ENCODE measurements at places on chromosomes 6 and 20. TPM values are rescaled to one million over a fixed set of nuclear protein-coding genes. Genes with fewer than 3 reads are reported as not detected.

DNA sequence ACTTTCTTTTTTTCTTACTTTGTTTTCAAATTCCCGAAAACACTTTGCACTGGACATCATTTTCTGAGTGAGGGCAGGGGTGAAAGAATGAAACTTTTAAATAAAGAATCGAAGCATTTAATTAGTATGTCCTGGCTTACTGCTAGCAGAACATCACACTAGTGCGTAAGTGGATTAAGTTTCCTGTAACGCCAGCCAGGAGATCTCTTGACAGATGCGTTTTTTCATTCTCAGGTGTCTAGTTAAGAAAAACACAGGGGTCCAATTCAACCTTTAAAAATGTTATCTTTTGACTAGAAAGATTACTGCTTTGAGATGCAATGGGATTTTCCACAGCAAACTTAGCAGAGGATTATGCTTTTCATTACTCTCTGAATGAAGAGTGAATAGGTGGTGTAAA, 858.8 kb upstream of the EPHA7 start:
- DNase-seq = no peak

DNA sequence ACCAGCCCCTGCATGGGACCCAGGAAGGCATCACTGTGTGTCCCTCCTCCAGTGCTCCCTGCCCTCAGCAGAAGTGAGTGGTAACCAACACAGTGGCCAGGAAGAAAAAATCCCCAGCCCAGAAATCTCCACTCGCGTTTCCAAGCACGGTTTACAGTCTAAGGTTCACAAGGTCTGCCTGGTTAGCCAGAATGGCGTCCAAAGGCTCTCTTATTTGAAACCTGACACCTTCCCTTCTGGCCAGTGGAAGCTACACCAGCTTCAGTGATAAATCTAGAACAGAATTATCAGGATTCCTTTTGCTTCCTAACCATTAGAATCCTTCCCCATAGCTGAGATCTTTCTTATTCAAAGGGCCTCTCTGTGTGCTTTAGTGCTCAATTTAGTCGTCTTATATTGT, 9.2 kb downstream of the LY86 start:
- DNase-seq = no peak

DNA sequence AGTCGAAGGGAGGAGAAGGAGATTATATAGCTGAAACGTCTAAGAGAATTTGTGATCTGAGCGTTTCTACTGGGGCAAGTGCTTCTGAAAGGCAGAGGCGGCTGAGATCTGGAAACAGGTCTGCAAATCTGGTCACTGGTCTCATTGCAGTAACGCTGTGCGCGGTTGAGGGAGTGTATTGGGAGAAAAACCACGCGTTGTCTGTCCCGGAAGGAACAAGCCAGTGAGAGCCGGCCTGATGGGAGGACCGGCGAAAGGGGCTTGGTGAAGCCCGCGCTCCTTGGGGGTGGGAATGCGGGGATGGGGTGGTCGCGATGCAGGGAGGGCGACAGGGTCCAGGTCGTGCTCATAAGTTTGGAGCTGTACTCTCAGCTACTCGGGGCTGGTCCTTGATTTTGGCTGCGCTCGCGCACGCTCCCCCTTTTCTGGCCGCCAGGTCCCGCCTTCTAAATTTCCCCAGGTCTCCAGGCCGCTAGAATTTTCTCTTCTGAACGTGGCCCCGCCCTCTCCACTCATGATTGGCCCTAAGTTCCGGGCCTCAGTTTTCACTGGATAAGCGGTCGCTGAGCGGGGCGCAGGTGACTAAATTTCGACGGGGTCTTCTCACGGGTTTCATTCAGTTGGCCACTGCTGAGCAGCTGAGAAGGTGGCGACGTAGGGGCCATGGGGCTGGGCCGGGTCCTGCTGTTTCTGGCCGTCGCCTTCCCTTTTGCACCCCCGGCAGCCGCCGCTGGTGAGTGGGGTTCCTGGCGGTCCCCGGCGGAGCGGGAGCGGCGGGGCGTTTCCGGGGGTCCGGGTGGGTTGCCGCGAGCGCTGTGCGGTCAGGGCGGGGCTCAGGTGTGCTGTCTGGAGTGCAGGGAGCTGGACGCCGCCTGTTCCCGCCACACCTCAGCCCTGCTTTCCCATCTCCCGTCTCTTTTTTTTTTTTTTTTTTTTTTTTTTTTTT, at the start of gene MICB:
Gene MICB, plus strand, starts transcription at position 615 of the 946 bp plus-strand sequence. Its CDS starts 49 bp downstream, at position 664.
- peak; percentile 68 for DNase-seq

GSTA2 gene
- not detected for total RNA-seq

Measured in IMR-90 (cell line).